ENCODE measurements at places on chromosomes 12 and 14.
A peak's percentile ranks its signal among the peaks of the same experiment; 100 is the strongest.

- peak; percentile 72 for DNase-seq
These were observed 700 bp downstream of the CNIH1 start for GRCh38 chr14:54440476-54440872.

- DNase-seq, result no peak
These were observed 926 bp upstream of the CMKLR1 start for GRCh38 chr12:108340037-108340436.

DNA sequence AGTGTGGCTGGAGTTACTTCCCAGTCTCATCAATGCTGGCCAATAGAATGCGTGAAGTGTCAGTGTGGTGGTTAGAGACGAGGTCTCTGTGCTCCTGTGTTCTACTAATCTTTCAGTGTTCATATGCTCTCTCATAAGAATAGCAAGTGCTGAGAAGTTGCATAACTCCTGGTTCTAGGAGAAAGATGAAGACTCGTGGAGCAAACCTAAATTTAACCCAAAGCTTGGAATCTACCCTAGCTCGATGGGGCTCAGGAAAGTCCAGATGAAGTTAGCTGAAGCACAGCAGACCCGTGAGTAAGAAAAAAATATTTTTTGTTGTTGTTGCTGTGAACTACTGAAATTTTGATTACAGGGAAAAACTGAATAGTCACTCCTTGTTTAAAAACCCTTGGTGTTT lies 412.6 kb downstream of the APAF1 start:
- DNase-seq, result no peak

DNA sequence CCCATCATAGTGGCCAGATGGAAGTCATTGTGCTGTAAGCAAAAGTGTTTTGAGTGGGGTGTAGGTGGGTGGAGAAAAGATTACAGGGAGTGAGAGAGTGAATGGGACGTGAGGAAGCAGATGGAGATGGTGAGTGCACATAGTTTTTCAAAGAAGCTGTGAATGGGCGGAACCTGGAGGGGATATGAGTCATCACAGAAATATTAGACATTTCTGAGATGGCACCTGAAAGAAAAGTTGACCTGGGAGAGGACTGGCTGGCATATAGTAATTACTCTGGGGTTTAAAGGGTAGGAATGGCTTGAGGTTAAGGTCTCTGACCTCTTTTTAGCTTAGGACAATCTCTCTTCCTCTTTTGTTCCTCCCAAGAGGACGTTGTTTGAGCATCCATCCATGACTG lies 50.5 kb downstream of the ANO4 start:
- no peak for DNase-seq

GRCh38 chr12:130320536-130320935 lies 17.2 kb upstream of the PIWIL1 start:
- DNase-seq, result peak; percentile 33

DNA sequence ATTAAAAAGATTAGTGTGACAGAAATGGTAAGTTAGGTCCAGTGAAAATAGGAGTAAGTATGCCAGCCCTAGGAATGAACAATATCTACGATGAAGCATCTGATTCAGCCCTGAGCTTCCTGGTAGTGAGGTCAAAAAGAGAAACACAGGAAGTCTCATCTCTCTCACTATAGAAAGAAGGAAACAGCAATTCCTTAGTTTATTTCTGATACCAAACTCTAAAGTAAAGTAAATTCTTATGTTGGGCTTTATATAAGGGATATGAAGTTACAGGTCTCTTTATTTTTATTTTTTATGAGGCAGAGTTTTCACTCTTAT lies 76.7 kb upstream of the RFLNA start:
- DNase-seq, result no peak

DNA sequence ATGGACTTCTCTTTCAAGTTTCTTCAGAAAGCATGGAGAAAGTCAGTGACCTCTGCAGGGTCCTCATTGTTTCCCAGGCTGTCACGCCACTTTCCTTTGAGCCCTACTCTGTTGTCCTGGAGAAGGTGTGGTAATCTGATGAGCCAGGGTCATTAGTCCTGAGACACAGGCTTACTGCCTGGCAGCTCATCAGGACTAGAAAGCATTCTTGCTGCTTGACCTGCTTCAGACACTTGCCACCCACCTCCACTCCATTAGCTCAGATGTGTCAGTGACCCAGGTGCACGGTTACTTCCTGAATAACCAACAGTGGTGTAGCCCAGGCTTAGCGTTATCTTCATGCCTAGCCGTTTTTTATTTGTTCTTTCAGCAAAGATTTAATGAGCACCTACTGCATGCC lies 93.9 kb downstream of the FGD4 start:
- DNase-seq, result peak; percentile 11

- peak; percentile 95 for DNase-seq
These were observed 11.3 kb downstream of the KIF26A start for GRCh38 chr14:104149617-104150135.

DNA sequence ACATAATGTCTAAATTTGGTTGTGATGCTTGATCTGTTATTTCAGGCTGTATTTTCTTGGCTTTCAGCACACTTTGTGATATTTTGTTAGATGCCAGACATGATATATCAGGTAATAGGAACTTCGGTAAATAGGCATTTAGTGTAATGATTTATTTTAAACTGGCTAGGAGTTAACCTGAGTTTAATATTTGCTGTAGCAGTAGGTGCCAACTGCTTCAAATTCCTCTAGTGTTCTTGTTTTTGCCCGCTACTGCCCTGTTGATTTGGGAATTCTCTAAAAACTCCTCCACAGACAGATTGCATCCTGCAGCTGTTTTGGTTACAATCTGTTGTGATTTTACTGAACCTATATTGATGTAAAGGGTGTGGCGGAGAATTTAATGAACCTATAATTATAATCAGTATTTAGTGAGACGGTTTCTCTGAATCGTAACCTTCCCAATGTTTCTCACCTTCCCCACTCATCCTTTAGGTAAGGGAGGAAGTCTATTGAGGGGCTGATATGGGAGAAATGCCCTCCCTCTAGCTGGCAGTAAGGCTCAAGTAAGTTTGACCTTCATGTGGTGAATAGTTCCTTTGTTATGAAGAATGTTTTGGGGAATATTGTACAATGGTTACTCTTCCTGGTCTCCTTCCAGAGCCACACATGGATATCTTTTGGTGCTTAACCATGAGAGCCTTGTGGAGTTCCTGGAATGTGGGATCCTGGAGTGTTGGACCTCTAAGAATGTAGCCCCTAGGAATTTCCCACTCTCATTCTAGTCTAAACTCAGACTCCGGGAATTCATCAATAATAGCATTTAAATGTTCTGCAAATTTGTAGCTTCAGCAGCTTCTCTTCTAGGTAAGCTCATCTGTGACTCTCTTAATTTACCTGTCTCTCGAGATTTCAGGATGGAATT lies 634.1 kb downstream of the FSCB start:
- DNase-seq, result no peak

GRCh38 chr14:101521473-101521915 lies 39.8 kb upstream of the DIO3 start:
- no peak for DNase-seq

- DNase-seq, result no peak
These were observed 15.0 kb downstream of the POMT2 start for GRCh38 chr14:77305696-77306095.

- peak; percentile 87 for DNase-seq
These were observed 395 bp upstream of the BRI3BP start for GRCh38 chr12:124992874-124993625.

DNA sequence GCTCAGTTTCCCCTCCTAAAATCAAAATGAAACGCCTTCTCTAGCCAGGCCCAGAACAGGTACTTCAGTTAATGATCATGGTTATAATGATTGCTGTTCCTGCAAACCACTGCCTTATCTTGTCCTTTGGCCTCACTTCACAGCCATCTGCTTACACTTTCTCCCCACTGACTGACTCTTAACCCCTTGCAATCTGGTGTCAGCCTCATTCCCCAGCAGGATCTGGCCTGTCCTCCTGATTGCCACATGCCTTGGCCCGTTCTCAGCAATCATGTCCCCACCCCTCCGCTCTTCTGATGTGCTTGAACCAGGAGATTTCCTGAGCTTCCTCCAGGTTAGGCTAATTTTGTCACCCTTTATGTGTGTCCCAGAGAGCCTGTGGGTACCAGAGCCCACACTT lies 64.5 kb downstream of the KCNA1 start:
- no peak for DNase-seq

GRCh38 chr14:103028161-103028767 lies 29.1 kb downstream of the CDC42BPB start:
- no peak for DNase-seq

- DNase-seq, result peak; percentile 66
These were observed 4.7 kb downstream of the NAB2 start for GRCh38 chr12:57093415-57094207.

GRCh38 chr12:110373962-110374611 lies 29.4 kb downstream of the ANAPC7 start:
- DNase-seq, result no peak

DNA sequence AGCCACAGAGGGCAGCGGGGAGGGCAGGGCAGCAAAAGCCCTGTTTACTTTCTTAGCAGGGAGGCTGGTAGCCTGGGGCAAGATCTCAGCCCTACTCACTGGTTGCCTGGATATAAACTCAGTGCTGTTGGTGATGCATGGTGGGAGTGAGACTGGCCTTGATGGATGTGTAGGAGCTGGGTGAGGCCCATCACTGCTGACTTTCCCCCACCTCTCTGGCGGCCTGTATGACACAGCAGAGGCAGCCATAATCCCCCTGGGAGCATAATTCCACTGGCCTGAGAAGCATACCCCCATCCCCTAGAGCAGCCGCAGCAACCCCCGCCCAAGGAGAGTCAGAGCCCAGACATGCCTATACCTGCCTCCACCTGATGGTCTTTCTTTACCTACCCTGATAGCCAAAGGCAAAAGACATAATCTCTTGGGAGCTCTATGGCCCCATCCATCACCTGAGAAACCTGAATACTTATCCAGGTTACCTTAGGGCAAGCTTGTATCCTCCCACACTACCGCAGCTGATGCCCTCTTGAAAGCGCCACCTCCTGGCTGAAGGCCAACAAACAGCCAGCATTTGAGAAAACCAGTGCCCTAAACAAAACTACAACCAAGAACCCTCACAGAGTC lies 59.3 kb downstream of the DNAI7 start:
- DNase-seq, result no peak

DNA sequence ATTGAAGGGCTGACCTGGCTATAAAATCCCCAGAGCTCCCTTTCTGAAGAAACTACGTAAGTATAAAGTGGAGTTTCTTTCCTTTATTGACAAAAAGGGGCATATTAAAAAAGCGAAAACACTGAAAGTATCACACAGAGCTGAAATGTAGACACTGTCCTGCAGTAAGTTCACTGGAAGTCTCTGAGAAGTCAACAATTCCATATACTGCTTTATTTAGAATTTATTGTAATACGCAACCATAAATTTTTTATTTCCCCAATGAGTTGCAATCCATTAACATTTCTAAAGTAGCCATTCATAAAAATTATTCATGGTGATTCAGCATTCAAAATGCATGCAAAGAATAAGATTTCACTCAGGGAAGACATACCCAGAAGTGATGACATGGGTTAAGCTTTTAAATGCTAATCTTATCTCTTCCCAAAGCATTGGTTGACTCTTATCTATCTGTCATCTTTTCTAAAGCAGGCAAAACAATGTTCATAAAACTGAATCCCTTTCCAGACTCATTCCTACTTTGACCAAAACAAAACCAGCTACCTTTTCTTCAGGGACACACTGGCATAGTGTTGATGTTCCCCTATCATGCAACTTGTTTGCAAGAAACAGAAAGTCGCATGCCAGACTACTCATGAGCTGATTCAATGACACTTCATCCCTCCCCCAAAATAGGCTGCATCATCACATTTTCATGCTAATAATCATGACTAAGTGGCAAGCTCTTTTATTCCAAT lies 17.3 kb downstream of the KITLG start:
- DNase-seq, result no peak

- no peak for DNase-seq
These were observed 155.9 kb downstream of the SLC41A2 start for GRCh38 chr12:104802208-104802607.

DNA sequence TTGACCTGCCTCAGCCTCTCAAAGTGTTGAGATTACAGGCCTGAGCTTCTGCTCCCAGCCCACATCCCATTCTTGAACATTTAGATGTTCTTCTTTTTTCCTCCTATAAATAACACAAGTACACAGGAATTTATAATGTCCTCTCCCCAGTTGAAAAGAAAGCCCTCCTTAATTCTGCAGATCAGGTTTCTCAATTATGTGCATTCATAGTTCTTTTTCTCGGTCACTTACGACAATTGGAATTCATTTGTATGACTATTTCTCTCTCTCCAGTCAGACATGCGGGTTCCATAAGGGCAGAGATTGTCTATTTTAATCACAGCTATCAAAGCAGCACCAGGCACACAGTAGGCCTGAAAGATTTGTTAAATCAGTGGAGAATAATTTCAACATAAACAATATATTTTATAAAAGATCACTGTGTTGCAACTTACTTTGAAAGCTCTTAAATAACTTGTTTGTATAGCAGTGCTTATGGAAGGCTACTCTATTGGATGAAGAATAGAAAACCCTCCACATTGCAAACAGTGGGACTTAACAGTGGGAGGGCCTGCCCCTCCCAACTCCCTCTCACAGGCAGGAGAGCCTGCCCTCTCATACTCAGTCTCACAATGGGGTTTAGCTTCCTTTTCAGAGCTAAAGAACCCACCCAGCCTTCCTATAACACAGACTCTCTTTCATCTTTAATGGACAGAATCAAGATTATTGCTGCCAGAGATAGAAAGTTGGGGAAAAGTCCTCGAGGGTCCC lies 84.1 kb upstream of the TRAF3 start:
- no peak for DNase-seq

- DNase-seq, result no peak
These were observed 377.9 kb upstream of the RGS6 start for GRCh38 chr14:71554323-71554722.

DNA sequence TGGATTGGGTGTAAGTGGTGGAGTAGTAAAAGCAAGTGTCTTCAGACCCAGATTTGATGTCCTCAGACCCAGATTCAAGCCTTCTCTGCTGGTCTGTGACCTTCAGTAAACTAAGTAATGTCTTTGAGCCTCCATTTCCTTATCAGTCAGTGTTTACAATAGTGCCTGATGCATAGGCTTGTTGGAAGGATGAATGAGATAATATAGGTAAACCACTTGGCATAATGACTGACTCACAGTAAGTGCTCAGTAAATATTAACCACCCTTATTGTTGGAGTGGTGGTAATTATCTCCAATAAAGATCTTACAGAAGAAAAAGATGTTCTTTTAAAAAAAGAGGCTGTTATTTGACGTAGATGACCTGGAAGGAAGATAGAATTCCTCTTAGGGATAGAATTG lies 86.2 kb downstream of the IGF1 start:
- no peak for DNase-seq

GRCh38 chr14:37585101-37585511 lies 9.9 kb downstream of the FOXA1 start:
- peak; percentile 68 for DNase-seq

- no peak for DNase-seq
These were observed 171.5 kb downstream of the NUAK1 start for GRCh38 chr12:105967038-105967776.

- DNase-seq, result peak; percentile 24
These were observed 8.7 kb downstream of the TESPA1 start for GRCh38 chr12:54975875-54976274.

GRCh38 chr12:25322351-25322750 lies 71.6 kb upstream of the KRAS start:
- DNase-seq, result no peak

DNA sequence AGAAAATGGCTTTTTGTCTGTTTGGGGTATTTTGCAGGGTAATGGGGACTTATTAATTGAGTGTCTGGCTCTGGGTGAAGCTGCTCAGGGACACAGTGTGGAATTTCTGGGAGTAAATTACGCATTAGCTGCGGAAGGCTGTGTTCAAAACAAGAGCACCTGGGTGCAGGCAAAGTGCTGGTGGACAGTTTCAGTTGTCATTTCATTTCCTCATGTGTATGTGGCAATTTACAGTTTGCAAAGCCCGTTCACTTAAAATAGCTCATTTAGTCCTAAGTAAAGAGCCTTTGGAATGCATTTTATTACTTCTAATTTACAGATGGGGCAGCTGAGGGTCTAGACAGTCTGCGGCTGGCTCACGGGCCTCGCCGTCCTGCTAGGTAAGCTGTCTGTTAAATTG lies 546.8 kb downstream of the BCL11B start:
- DNase-seq, result no peak

Data from eye (tissue), 1 donor.